ENCODE measurements at places on chromosomes 5 and 9.

DNA sequence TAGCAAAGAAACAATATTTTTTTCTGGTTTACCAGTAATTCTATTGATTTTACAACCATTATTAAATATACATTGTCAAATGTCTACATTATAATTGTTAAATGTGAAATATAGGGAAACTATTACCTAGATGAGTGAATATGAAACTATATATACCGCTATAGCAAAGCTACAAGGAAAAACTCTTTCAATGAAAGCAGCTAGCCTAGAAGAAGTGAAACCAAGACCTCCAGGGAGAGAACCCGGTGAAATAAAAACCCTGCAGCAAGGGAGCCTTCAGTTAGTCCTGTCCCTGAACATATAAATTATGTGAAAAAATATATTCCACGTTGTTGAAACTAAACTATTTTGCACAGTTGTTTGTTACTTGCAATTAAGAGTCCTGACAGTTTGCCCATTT, 913.1 kb downstream of the EFNA5 start:
- no peak for DNase-seq

GRCh38 chr5:133205649-133206048, 153.8 kb downstream of the HSPA4 start:
- DNase-seq: peak; percentile 37

DNA sequence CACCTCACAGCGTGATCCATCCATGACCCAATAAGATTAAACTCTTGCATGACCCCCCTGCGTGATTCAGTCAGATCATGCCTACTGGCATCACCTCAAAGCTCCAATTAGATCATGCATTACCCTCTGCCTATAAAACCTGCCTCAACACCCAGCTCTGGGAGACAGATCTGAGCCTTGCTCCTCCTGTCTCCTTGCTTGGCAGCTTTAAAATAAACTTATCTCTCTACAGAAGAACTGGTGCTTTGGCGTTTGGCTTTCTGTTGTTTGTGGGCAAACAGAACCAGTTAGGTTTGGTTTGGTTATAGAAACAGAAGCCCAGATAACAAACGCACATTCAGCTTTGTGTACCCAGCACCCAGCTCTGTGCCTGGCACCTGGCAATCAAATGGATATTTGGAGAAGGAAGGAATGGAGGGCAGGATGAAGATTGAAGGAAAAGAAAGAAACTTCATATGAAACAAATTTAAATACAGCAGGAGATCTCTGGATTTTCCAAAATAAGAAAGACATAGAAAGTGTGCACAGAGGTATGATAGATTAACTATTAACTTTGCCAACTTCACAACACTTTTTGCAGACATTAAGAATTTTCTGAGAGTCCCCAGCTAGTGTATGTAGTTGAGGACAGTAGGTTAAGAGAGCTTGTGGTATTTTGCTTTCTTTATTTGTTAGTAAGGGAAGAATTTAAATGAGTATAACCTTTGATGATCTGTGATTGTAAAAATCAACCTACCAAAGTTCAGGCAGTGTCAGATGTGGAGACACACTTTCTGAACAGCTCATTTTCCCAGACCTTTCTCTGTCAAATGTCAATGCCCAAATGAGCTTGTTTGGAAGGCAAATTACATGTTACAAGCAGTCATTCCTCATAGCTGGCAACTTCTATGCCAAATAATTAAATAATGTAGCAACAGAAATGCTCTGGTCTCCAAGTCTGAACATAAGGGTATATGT, 102.1 kb upstream of the ASTN2 start:
- DNase-seq: no peak

DNA sequence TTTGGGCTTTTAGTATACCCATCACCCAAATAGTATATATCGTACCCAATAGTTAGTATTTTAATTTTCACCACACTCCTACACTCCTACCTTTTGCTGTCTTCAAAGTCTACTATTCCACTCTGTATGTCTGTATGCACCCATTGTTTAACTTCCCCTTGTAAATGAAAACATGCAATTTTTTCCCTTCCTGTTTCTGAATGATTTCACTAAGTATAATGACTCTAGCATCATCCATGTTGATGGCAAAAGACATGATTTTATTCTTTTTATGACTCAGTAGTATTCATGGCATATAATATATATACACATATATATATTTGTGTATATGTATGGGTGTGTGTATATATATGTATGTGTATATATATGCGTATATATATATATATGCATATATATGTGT, 63.1 kb upstream of the FAM174A start:
- no peak for DNase-seq

GRCh38 chr9:104934691-104935500, 6.9 kb upstream of the ABCA1 start:
- no peak for DNase-seq

DNA sequence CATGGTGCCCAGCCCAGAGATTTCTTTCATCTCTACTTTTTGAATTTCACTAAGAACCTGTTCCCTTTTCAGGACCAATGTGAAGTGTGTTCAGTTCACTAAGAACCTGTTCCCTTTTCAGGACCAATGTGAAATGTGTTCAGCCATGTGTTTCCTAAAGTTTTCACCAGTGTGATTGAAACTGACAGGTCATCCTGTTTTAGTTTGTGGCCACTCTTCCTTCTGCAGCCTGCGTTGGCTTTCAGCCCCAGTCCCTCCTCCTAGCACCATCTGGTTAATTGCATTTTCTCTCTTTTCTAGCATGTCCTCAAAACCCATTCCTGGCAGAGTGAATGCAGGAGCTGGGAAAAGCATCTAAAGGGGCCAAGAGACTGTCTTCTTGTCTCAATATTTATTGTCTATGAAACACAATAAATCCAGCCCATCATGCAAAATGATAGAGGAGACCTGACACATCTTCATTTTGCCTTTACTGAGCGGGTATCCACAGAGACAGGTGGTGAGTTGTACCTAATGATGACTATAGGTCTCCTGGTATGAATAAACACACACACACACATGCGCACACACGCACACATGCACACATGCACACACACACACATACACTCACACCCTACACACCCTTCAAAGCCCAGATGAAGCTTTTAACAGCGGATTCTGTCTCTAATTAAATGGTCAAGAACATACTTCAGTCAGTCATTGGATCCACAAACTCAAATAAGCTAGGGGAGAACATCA, 6.1 kb upstream of the PANK3 start:
- no peak for DNase-seq

DNA sequence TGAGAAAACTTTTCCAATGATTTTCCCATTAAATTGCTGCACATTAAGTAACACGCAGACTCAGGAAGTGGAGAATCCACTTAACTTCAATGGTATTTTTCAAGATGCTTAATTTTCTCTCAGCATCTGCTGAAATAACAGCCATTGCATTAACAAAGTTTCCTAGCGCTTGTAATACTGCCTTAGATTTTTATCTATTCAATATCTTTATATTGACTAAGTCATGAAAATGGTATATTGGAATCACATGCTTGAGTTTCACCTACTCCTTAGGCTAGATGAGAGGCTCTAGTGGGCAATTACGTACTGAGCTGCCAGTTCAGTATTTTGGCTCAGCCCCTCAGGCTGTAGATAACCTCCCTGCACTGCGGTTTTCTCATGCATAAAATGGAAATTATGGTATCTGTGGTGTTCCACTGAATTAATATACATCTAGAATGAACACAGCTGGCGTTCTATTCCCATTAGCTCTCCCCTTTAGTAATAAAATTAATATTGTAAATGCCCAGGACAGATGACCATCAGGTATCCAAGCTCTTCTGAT, 112.9 kb downstream of the MTX3 start:
- no peak for DNase-seq

GRCh38 chr5:39376293-39376714, 12.0 kb upstream of the C9 start:
- DNase-seq: peak; percentile 53

GRCh38 chr5:57082441-57083067, 91.3 kb upstream of the GPBP1 start:
- no peak for DNase-seq

- DNase-seq: peak; percentile 46
Measured at GRCh38 chr5:94240993-94241651, 377.3 kb downstream of the KIAA0825 start.

DNA sequence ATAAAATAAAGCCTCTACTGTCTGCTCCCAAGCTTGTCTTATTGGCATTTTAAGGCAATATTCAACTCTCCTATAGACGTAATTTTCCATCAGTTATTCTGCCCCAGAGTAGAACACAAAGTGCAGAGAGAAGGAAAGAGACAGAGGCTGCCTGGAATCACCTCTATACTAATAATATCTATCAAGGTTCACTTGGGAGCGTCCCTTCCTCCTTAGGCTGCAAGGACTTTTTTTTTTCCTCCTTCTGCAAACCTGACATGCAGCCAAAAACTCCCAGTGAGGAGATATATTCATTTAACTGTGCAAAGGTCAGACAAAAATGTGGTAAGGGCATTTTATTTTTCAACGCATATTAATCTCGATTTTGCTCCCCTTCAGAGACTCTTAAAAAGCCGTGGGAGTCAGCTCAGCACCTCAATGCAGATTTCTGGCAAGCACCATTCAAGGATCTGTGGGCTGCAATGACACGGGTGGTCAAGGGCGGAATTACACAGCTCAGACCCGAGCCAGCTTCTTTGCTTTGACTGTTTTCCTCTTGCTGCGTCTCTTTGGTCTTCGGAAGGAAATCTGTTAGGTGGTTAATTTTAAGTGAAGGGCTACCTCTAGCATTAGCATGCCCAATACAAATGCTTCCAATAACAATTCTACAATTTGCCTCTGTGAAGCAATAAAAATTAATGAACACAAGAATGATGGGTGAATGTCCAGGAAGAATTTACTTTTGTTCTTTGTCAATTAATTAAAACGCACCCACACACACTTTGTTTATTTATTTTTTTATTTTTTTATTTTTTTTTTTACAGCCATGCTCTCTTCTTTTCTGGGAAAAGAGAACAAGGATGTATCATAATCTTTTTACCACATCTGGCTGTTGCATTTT, 587.7 kb upstream of the GRAMD2B start:
- no peak for DNase-seq

- no peak for DNase-seq
Measured at GRCh38 chr5:56812110-56812509, 3.2 kb upstream of the MAP3K1 start.

GRCh38 chr5:176956756-176957155, 49.8 kb downstream of the UIMC1 start:
- no peak for DNase-seq

- no peak for DNase-seq
Measured at GRCh38 chr9:7799944-7800285, 337 bp upstream of the DMAC1 start.

- DNase-seq: no peak
Measured at GRCh38 chr9:37514999-37515398, 29.3 kb downstream of the POLR1E start.

- no peak for DNase-seq
Measured at GRCh38 chr5:102277144-102277543, 18.9 kb downstream of the SLCO4C1 start.

- DNase-seq: peak; percentile 1
Measured at GRCh38 chr9:82606492-82607382, 456.2 kb downstream of the RASEF start.

- no peak for DNase-seq
Measured at GRCh38 chr5:68110894-68111293, 104.7 kb upstream of the PIK3R1 start.

DNA sequence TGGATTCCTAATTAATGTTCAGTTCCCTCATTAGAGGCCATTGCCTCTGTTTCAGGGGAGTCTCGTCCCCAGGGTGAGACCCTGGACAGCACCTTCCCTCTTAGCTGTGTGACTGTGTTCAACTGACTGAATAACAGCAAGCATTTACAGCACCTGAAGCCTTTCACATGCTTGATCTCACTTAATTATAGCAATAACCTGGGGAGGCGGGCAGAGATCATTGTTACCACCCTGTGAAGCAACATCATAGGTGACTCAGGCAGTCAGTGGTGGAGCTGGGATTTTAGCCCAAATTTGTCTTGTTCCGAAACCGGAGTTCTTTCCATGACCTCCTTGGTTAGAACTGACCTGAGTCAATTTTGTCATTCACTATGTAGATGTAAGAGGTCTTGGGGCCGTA, 105.2 kb upstream of the RAD23B start:
- no peak for DNase-seq

DNA sequence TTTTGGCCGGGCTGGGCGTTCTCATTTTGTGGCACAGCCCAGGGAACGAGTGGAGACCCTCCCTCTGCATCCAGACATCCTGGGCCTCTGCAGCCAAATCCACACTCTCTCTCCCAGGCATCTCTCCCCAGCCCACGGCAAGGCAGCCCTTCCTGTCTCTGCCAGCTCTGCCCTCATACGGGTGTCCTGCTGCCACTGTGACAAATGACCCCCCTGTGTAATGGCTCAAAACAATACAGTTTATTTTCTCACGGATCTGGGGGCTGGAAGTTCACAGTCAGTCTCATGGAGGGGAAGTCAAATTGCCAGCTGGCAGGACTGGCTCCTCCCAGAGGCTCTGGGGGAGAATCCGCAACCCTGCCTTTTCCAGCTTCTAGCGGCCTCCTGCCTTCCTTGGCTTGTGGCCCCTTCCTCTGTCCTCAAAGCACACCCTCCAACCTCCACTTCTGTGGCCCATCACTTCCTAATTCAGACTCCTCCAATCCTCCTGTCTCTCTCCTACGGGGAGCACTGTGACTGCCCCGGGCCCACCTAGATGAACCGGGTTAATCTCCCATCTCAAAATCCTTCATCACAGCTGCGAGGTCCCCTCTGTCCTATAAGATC, 70.2 kb upstream of the COL5A1 start:
- no peak for DNase-seq

- DNase-seq: no peak
Measured at GRCh38 chr5:118620233-118620632, 368.1 kb downstream of the DTWD2 start.

DNA sequence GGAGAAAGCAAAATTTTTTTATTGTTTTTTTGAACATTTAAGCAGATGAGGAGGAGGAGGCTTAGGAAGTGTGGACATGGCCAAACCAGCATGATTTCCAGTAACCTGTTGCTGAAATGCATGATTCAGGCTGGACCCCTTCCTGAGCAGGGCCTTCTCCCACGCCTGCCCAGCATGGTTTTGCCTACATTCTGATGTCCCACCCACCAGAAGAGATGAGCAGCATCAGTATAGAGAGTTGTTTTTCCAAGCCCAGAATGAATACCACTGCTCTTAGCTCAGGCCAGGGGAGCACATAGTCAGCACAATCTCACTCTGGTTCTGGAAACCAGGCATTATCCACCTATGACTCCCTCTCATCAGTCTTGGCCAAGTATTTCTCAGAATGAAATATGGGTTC, 90.1 kb downstream of the PAPPA start:
- DNase-seq: no peak

DNA sequence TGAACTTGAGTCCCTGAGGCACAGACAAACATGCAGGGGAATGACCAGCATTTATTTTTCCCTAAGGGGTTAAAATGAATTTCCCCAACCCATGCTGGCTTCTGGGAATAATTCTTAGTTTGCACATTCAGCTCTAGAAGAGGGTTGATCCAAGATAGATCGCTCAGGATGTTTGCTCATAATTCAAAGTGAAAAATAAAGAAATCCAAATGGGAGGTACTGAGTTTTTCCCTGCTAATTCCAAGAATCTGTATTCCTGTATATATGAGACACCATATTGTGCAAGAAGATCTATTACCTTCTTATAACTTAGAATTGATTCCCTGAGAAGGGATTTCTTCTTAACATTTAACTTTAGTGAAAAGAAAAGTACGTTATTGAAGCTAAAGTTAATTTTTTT, 96.2 kb downstream of the VCAN start:
- no peak for DNase-seq

Measured in HCEC 1CT (cell line).